CD8-positive, alpha-beta memory T cell (primary cell): ENCODE measurements at places on chromosomes 1 and 21. TPM values are rescaled to one million over a fixed set of nuclear protein-coding genes. Genes with fewer than 3 reads are reported as not detected.

GRCh38 chr1:51756290-51756689 is 122.2 kb downstream of the NRDC start:
- no peak overlapping the region for H3K27ac ChIP-seq
- DNase-seq: no peak
- H3K4me1 ChIP-seq: peaks cover 5% of the 10 kb centered on the region
- no peaks in the 10 kb centered on the region for H3K27me3 ChIP-seq

GRCh38 chr1:12490532-12491142 is 127.4 kb downstream of the DHRS3 start:
- no peaks in the 10 kb centered on the region for H3K4me1 ChIP-seq
- no peaks in the 10 kb centered on the region for H3K27me3 ChIP-seq
- no peak overlapping the region for H3K4me3 ChIP-seq
- no peak for DNase-seq
- H3K36me3 ChIP-seq: no peaks in the 10 kb centered on the region
- no peak overlapping the region for H3K27ac ChIP-seq

- no peak overlapping the region for H3K4me3 ChIP-seq
- no peaks in the 10 kb centered on the region for H3K36me3 ChIP-seq
- no peaks in the 10 kb centered on the region for H3K4me1 ChIP-seq
- no peak overlapping the region for H3K27ac ChIP-seq
- DNase-seq: no peak
Observed at GRCh38 chr21:36747815-36748383, 49.0 kb downstream of the SIM2 start.

DNA sequence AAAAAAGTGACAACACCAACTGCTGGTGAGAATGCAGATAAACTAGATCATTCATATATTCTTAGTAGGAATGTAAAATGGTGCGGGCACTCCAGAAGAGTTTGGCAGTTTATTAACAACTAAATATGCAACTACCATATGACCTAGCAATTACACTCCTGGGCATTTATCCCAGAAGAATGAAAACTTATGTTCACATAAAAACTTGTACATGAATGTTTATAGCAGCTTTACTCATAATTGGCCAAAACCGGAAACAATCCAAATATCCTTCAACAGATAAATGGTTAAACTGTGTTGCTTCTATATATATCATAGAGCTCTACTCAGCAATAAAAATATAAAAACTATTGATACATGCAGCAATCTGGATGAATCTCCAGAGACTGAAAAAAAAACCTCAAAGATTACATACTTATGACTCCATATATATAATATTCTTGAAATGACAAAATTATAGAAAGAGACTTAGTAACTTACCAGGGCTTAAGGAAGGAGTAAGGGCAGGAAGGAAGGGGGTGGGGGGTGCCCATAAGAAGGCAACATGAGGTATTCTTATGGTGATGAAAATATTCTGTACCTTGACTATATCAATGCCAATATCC is 99.9 kb downstream of the KCNH1 start:
- no peaks in the 10 kb centered on the region for H3K27me3 ChIP-seq
- no peak for DNase-seq
- H3K4me1 ChIP-seq: no peaks in the 10 kb centered on the region
- H3K27ac ChIP-seq: no peak overlapping the region
- no peak overlapping the region for H3K4me3 ChIP-seq

The SFN gene
- not detected for total RNA-seq

DNA sequence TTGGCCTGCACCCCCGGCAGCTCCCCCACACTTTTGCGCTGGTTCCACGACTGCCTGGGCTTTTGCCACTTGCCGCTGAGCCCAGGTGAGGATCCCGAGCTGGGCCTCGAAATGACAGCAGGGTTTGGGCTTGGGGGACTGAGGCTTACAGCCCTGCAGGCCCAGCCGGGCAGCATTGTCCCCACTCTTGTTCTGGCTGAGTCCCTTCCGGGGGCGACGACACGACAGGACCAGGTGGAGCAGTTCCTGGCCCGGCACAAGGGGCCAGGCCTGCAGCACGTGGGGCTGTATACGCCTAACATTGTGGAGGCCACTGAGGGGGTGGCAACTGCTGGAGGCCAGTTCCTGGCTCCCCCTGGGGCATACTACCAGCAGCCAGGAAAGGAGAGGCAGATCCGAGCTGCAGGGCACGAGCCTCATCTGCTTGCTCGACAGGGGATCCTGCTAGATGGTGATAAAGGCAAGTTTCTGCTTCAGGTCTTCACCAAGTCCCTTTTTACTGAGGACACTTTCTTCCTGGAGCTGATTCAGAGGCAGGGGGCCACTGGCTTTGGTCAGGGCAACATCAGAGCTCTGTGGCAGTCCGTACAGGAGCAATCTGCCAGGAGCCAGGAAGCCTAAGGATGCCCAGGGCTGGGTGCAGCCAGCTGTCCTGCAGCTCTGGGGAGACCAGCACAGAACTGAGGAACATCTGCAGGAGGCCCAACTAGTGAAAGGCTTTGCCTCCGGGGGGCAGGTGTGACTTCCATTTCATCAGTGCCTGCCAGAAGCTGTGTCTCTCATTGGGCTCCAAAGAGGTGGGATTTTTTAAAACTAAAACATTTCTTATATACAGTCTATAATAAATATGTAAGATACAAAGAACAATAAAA is 1.2 kb downstream of the HPDL start:
- H3K36me3 ChIP-seq: peaks cover 4% of the 10 kb centered on the region
- H3K4me1 ChIP-seq: peaks cover 11% of the 10 kb centered on the region
- no peaks in the 10 kb centered on the region for H3K27me3 ChIP-seq
- H3K27ac ChIP-seq: no peak overlapping the region
- DNase-seq: no peak
- H3K4me3 ChIP-seq: peak overlapping the region; percentile 79

DNA sequence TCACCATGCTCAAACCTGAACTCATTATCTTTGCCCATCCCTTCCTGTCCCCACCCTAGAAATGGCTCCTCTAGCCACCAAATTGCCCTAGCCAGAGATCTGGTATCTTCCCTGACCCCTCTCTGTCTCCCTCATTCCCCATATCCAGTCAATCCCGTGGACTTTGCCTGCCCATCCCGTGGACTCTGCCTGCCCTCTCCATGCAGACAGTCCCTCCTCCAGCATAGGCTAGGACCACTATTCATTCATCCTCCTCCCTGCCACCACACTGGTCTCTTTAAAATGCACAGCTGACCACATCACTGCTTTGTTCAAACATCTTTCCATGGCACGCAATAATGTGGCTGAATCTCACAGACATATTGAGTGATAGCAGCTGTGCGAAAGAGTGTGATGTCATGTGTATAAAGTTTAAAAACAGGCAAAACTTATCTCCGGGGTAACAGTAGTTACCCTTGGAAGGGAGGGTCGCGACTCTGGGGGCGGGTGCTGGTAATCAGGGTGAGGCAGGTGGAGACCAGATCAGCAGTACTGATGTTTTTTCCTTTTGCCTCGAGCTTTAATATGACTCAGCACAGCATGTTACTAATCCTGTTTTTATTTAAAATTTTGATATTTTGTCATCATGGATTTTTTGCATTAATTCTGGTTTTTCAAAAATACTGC is 4.8 kb upstream of the SLC2A1 start:
- peaks cover 11% of the 10 kb centered on the region for H3K4me1 ChIP-seq
- no peak overlapping the region for H3K4me3 ChIP-seq
- H3K27ac ChIP-seq: peak overlapping the region; percentile 60
- no peaks in the 10 kb centered on the region for H3K27me3 ChIP-seq
- no peaks in the 10 kb centered on the region for H3K36me3 ChIP-seq

DNA sequence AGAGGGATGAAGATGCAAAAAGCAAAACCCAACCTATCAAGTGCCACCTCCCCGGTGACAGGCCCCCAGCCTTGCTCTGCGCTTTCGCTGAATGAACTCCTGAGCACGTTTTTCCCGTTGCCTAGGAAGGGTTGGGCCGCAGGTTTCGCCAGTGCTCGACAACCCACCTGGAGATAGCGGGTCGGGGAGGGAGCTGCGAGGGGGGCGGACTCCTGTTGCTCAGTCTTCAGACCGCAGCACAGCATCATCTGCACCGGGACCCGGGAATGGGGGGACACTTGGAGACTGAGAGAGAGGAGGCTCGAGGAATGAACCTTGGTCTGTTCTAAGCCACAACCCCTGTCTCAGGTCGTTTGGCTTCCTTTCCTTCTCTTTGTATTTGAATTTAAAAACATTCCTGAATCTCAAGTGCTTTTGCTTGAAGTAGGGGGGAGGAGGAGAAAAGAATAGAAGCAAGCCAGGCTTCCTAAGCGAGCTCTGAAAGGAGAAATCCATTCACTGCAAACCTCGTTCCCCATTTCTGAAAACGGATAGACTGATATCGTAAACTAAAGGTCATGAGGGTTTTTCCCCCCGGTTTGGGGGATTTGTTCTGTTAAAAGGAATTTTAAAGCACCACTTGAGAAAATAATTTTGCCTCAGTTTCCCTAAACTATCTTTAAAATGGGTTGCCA is 1.2 kb downstream of the AK5 start:
- H3K27me3 ChIP-seq: peaks cover 10% of the 10 kb centered on the region
- no peak for DNase-seq

DNA sequence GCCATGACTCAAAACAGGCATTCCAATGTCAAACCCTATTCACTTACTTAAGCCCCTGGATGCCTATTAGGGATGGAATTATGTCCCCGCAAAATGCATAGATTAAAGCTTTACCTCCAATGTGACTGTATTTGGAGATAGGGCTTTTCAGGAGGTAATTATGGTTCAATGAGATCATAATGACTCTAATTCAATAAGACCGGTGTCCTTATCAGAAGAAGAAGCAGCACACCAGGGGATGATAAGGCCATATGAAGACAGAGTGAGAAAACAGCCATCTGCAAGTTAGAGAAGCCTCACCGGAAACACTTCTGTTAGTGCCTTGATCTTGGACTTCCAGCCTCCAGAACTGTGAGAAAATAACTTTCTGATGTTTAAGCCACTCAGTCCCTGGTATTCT is 1131.8 kb upstream of the TMPRSS15 start:
- H3K27me3 ChIP-seq: no peaks in the 10 kb centered on the region
- DNase-seq: no peak
- H3K4me3 ChIP-seq: no peak overlapping the region
- H3K36me3 ChIP-seq: no peaks in the 10 kb centered on the region

- no peaks in the 10 kb centered on the region for H3K36me3 ChIP-seq
- H3K4me3 ChIP-seq: no peak overlapping the region
- no peaks in the 10 kb centered on the region for H3K27me3 ChIP-seq
- H3K27ac ChIP-seq: no peak overlapping the region
Observed at GRCh38 chr1:234639961-234640360, 30.0 kb upstream of the IRF2BP2 start.

The C8B gene
- total RNA-seq: not detected

DNA sequence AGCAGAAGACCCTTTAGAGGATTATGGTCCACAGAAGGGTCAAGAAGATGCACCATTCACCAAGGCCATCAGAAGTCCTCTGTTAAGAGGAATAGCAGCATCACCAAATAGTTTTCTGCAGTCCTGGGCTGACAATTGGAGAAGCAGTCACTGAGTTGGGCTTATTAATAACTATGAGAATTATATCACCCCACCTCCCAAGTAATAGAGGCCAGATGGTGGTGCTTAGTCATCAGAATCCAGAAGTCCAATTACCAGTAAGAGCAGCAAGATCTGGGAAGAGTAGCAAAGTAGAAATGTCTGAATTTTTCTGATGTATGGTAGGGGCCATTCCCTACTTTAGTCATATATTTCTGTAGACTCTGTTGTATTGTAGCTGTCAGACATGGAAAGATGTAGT is 6.1 kb upstream of the PSMA5 start:
- no peaks in the 10 kb centered on the region for H3K36me3 ChIP-seq
- H3K27me3 ChIP-seq: no peaks in the 10 kb centered on the region

DNA sequence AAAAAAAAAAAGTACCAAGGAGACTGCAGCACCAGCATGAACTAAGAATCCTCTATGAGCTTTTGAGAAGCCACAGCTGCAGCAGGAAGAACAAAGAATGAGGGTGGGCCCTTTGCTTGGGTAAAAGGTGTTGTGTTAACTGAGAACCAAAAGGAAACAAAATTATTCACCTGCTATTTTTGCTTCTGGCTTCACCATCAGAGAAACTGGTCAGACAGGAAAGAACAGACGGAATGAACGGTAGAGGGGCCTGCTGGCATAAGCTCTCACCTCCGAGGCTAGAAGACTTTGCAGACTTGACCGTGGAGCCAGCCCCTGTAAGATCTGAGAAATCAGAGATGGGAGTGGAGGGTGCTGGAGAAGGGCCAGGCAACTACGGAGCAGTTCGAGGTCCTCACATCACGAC is 27.6 kb downstream of the IL10RB start:
- no peak overlapping the region for H3K4me3 ChIP-seq
- H3K27me3 ChIP-seq: no peaks in the 10 kb centered on the region
- no peak for DNase-seq
- H3K36me3 ChIP-seq: peaks cover 11% of the 10 kb centered on the region
- H3K4me1 ChIP-seq: peaks cover 28% of the 10 kb centered on the region

- H3K4me1 ChIP-seq: no peaks in the 10 kb centered on the region
- H3K27ac ChIP-seq: no peak overlapping the region
- no peaks in the 10 kb centered on the region for H3K27me3 ChIP-seq
- no peaks in the 10 kb centered on the region for H3K36me3 ChIP-seq
Observed at GRCh38 chr1:236090741-236091147, 25.9 kb upstream of the NID1 start.

DNA sequence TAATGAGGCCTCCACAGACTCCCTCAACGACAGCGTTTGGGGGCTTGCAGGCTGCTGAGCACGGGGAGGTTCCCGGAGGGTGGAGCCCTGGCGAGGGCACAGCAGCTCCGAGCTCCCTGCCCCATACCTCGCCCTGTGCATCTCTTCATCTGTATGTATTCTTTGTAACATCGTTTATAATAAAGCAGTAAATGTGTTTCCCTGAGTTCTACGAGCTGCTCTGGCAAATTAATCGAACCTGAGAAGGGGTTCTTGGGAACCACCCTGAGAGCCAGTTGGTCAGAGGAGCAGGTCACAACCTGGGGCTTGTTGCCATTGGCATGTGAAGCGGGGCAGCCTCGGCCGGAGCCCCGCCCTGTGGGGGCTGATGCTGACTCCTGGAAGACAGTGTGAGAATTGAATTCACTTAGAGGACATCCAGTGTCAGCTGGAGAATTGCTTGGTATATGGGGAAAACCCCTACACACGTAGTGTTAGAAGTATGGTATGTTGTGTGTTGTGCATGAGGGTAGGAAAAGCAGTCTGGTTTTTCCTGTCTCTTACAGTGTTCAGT is 11.5 kb downstream of the SLC37A1 start:
- H3K27ac ChIP-seq: peak overlapping the region; percentile 13
- no peak overlapping the region for H3K4me3 ChIP-seq
- H3K4me1 ChIP-seq: peaks cover 32% of the 10 kb centered on the region
- no peak for DNase-seq
